ENCODE measurements at places on chromosomes 4 and X.

DNA sequence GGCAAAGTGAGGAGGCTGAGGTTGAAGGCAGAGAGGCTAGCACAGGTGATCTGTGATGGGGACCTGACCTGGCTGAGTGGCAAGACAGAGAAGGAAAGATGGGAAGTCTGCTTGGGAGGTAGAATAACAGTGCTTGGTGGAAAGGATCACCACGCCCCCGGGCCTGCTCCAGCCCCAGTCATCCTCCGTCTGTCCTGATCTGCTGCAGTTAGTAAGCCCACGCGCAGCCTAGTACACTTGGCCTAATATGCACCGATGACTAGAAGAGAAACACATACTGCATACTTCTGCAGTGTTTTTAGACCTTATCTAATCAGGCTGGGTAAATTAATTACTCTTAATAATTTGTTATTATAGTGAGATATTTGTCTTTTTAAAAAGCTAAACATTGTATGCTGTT, 103.7 kb upstream of the KLF3 start:
- DNase-seq = no peak

GRCh38 chr4:813900-814299, 12.0 kb downstream of the CPLX1 start:
- DNase-seq = no peak

DNA sequence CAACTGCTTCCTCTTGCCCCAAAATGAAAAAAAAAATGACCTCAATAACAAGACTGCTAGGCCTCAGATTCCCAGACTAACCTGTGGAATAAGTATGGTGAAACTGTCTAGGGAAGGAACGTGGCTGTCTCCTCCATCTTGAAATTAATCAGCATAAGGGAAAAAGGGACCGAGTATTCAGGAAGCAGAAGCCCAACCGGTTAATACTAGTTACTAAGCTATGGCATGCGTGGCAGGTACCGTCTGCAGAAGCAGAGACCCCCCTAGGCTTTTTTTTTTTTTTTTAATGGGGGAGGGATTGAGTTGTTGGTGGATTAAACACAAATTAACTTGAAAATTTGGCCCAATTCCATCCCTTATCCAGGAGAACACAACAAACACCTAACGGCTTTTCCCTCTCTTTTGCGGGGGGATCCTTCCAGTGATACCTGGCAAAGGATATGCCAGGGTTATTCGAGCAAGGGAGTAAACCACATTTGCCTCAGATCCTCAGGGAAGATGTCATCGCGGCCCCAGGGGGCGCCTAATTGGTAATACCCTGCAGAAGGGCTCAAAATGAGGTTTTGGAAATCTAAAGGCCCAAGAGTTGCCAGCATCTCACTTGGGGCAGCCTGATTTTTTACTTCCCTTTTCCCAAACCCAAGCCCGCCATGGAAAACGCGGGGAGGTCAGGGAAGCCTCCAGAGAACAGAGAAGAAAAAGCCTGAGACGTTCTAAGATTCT, 893 bp downstream of the RLIM start:
- DNase-seq = peak; percentile 6

GRCh38 chrX:84248226-84248625, 60.2 kb upstream of the RPS6KA6 start:
- peak; percentile 1 for DNase-seq

- DNase-seq = no peak
Measured at GRCh38 chr4:122541996-122542395, 78.9 kb downstream of the IL21 start.

DNA sequence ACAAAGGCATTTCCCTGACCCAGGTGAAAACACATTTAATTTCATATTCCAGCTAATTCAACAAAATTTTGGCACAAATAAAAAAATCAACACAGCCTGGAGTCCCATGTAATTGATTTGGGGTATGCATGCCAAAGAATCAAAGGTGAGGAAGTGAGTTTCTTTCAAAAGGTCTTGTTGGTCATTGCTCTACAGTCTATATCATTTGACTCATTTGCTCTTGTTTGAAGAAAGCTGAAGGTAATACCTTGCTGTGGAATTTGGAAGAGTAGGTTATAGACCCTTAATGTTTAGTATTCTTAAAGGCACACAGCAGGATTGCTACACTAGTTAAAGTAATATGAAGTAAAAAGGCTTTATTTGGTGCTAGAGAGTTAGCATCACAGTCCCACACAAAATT, 25.4 kb downstream of the COL4A6 start:
- DNase-seq = no peak

DNA sequence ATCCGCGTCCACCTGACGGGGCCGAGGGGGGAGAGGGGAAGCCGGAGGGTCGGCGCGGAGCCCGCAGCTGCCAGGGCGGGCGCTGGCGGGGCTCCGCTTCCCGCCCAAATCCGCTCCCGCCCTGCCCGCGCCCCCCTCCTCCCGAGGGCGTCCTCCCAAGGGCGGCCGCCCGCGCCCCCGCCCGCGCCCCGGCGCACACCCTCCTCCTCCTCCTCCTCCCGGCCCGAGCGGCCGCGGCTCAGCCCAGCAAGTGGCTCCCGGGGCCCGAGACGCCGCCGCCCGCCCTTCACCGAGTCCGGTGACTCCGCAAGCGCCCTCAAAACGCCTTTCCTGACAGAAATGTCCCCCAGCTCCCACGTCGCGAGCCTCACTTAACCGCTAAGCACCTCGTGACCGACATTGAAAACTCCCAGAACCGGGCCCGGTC, 487 bp downstream of the HMGB2 start:
- no peak for DNase-seq

- no peak for DNase-seq
Measured at GRCh38 chr4:147328756-147329446, 152.0 kb upstream of the EDNRA start.

- DNase-seq = no peak
Measured at GRCh38 chr4:16775411-16776154, 122.9 kb downstream of the LDB2 start.

- DNase-seq = peak; percentile 17
Measured at GRCh38 chr4:122625156-122625555, 4.3 kb upstream of the IL21 start.

- DNase-seq = peak; percentile 83
Measured at GRCh38 chrX:131783555-131784308, 239.4 kb upstream of the STK26 start.

GRCh38 chr4:147526272-147526654, 45.4 kb downstream of the EDNRA start:
- no peak for DNase-seq

DNA sequence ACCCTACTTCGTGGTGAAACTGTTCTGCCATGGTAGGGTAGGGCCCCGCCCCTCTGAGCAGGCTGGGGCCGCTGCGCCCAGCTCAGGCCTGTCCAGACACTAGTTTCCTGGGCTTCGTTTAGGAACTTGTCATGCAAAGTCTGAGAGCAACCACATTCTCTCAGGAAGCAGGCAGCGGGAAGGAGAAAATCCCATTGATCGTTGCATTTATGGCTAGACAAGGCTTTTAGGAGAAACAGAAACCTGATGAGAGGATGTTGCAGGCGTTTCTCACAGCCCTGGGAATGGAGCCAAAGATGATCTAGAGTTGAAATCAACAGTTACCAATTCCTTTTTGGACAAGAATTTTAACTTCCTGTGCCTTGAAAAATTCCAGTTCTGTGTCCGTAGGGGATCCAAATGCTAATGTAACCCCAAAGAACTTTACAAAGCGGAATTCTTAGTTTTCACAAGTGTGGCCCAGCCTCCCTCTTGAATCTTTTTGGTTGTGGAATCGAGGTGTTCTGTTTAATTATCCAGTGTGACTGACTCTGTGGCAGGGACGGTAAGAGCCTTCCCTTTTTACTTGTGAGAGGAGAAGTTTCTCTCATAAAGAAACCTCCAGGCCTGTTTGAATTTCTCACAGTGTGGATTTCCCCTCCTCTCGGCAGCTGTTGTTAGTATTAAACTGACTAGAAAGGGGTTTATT, 4.5 kb upstream of the CXCL9 start:
- peak; percentile 72 for DNase-seq
